ENCODE measurements at places on chromosomes 5 and 9. TPM values are rescaled to one million over a fixed set of nuclear protein-coding genes. Genes with fewer than 3 reads are reported as not detected.

Gene NR6A1
- 1.2 TPM for total RNA-seq

Gene EGFLAM
- total RNA-seq: 9.6 TPM

Gene GPR151
- total RNA-seq: not detected

Gene OMD
- 11.4 TPM for total RNA-seq

Gene LYRM7
- total RNA-seq: 31.5 TPM

Gene TMC1
- 0.42 TPM for total RNA-seq

Gene IFNA21
- not detected for total RNA-seq
